ENCODE measurements at places on chromosomes 3 and 15. TPM values are rescaled to one million over a fixed set of nuclear protein-coding genes. Genes with fewer than 3 reads are reported as not detected.

SH2D7 gene
- 2.5 TPM for polyA plus RNA-seq

CLDN11 gene
- polyA plus RNA-seq: 3.2 TPM

PROK2 gene
- polyA plus RNA-seq: 0.42 TPM

LRRC31 gene
- polyA plus RNA-seq: 7.8 TPM

SH3GL3 gene
- polyA plus RNA-seq: not detected

GNAI2 gene
- 64.3 TPM for polyA plus RNA-seq

PLS1 gene
- polyA plus RNA-seq: 123 TPM

GOLGA6D gene
- polyA plus RNA-seq: not detected

CFAP100 gene
- polyA plus RNA-seq: not detected

Data from sigmoid colon (tissue), 7 donors.